ENCODE measurements at places on chromosomes 3 and 15.

- no peak for DNase-seq
Observed at GRCh38 chr3:159879598-159879997, 109.0 kb upstream of the IL12A start.

GRCh38 chr3:171470714-171471227 lies 10.6 kb upstream of the TNIK start:
- DNase-seq = no peak

DNA sequence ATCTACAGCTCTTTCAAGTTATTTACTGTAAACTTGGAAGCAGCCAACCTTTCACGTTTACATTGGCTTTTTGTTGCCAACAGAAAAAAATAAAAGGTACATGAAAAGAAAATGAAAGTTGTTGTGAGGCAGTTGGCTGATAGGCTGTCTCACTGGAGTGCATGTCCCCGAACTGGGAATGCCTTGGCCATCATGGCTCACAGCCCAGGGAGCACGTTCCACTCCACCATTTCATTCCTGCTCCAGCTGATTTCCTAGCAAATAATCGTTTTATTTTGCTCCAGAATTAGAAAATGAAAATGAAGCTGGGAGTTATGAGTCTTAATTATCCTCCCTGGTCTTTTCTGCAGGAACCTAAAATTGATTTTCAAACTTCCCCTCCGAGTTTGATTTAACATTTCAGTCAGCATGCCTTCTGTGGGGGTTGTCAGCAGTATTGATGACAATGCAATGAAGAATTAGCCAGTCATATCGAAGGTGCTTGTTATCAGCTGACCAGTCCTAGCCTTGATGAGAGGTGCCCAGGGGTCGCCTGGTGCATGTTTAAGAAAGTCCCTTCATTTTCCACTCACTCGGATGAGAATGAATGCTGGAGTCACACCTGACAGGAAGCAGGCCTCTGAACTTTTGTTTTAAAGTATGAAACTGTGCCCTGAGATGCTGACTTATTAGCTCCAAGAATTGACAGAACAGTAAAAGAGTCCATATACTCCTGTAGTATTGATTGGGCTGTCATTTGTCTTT lies 293.7 kb upstream of the TRIM42 start:
- no peak for DNase-seq

GRCh38 chr3:33682770-33683169 lies 35.3 kb downstream of the CLASP2 start:
- DNase-seq = no peak

DNA sequence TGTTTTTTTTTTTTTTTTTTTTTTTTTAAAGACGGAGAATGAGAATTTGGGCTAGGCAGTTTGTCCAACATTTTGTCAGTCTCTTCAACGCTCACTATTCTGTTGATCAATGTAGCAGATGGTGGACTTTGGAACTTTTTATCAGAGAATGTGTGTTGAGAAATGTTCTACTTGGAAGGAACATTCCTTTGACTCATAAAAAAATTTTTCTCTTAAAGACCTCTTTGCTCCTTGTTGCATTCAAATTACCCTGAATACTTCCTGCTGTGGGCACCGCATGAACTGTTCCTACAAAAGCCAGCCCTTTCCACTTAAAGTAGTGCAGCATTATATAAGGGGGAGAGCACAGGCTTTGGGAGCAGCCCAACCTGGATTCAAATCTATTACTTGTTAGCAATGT lies 182.9 kb downstream of the AKAP13 start:
- DNase-seq = no peak

DNA sequence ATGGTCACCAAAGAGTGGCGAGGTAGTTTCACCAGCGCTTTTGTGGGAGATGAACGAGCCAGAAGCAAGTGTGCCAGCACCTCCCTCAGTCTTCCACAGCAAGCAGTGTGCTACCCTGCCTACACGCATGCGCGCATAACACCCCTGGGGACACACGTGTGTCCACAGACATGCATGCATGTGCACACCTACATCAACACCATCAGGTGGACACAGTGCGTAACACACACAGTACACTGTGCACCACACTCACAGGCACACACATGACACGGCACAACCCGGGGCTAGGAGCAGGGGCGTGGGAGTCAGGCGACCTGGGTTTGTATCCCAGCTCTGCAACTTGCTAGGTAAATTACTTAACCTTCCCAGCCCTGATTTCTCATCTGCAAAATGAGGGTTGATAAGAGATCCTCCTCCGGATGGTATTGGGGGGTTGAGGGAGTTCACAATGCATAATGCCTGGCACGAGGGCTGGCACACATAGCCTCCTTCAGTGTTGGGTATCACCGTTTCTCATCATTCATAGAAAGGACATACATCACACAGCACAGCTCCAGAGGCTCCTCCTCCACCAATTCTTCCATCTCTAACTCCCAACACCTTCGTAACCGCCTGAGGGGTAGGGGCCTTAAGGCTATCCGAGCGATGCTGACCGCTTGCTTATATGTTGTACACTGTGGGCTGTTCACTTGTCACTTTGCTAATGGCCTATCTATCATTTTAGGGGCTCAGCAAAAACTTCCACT lies 174.9 kb downstream of the SMAD6 start:
- DNase-seq = no peak

GRCh38 chr3:14834807-14835466 lies 16.2 kb downstream of the FGD5 start:
- DNase-seq = no peak

DNA sequence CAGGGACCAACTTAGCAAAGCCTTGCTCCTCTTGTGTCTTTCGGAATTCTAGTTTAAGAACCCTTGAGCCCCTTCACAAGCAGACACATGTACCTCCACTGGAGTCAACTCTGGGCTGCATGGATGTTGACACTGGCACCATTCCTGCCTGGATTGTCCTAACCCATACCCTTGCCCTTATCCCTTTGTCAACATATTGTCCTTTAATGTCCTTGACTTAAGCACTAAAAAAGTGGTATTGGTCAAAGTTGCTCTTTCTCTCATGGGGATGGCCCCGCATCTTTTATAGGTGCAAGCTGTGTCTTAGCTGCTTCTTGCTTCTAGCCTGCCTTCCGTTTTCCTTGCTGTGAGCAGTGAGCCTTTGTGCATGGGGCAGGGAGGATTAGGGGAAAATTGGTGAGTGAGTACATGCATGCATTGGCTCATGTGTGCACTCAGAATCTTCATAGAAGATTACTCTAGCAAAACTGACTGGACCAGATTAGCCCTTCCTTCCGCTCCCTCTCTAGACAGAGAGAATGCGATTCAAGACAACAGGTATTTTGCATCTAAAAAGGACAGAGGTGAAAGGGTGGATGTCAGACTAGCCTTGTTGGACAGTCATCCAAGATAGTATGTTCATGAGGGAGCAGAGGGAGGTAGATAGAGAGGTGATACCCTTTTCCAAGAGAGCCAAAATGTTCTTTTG lies 42.4 kb downstream of the TGFBR2 start:
- DNase-seq = no peak

DNA sequence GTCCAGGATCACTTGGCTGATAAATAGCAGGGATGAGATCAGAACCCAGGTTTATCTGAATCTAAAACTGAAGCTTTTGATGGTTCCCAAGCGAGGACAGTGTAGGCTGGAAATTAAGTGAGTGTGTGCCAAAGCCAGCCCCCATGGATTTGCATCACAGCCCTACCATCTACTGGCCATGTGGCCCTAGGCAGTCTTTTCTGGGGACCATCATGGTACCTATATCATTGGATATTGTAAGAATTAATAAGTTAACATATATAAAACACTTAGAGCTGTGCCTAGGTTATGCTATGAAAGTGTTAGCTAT lies 32.8 kb upstream of the SSR3 start:
- DNase-seq = no peak

- no peak for DNase-seq
Observed at GRCh38 chr3:194330579-194330978, 20.5 kb downstream of the CPN2 start.

GRCh38 chr15:38117781-38118180 lies 134.9 kb upstream of the SPRED1 start:
- DNase-seq = no peak

DNA sequence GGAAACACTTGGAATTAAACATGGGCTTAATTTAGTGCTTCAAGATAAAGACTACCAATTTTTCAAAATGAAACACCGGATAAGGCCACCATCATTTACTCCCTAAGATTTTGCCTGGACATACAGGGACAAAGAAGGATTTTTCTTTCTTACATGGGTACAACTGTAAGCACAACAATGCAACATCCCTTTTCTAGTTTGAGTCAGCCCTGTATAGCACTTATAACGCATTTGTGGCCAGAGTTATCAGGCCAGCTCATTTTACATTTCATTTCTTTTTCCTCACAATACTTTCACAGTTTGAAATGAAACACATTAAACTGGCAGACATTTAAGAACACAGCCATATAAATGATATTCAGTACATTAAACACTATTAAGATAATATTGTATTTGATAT lies 9.8 kb upstream of the SUCNR1 start:
- DNase-seq = no peak

DNA sequence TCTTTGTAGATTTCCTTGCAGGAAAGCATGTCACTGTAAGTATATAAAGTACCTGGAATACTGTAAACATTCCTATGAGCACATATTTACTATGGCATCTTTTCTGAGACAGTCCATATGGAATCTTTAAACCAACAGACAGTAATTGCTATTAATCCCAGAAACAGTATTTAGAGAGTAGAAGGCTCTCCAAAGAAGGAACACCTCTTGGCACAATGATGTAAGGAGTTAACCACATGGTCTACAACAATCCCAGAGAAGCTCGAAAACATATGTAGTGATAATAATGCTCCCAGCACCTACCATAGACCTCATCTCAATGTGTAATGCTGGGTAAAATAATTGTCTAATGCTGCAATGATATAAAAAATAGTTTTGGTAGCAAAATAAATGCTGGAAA lies 95.8 kb upstream of the IL12A start:
- DNase-seq = no peak

DNA sequence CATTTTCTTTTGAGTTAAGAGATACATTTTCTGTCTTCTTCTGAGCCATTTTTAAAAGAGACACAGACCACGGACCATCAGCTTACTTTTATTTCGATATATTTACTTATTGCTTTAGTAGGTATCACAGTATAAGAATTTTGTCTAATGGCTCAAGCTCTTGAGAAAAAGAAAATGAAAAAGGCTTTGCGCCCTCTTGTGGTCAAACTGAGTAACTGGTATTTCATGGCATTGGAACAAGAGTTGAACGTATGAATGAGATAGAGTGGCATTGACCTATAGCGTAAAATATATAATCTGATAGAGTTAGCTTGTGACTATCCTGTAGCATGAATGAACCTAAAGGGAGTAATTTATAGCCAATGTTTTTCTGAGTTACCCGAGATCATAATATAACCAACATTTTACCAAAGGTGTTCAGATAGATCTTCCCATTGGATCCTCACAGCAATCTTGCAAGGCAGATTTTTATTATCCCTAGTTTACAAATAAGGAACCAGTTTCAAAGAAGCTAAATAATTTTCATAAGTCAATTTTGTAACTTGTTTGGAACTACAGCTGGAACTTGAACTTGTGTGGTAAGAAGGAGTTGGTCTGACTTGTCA lies 154.6 kb downstream of the POLR2M start:
- DNase-seq = peak; percentile 27

- no peak for DNase-seq
Observed at GRCh38 chr15:101664303-101664913, 12.2 kb upstream of the TM2D3 start.

DNA sequence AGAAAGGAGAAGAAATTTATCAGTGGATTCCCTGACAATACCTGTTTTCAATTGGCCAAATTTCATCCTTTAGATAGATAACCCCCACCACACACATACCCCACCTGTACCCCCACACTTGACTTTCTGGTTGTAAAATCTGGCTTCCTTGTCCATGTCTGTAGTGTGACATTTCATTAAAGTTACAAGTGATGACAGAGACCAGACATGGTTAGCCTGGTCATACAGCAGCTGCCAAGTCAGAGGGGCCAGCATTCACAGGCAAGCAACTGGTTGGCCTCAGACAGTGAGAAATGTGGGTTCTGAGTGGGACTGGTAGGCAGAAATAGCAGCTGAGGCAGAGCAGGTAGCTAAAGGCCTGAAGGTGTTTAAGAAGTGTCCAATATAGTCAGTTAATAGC lies 238.6 kb upstream of the SOX14 start:
- no peak for DNase-seq

- DNase-seq = no peak
Observed at GRCh38 chr15:98755138-98755537, 106.8 kb downstream of the IGF1R start.

DNA sequence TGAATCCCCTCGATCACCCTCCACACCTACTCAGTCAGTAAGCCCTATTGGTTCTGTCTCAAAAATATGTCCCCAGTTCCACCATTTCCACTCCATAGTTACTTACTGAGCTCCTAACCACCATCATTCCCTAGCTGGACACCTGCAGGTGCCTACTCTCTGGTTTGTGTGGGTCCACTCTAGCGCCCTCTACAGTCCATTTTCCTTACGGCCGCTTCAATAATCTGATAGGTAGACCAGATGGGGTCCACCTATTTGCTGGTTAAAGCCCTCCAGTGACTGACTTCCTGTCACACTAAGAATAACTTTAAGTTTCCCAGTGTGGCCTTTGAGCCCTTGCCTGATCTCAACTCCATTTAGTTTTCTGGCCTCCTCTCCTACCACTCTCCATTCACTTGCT lies 5.0 kb downstream of the GXYLT2 start:
- no peak for DNase-seq

DNA sequence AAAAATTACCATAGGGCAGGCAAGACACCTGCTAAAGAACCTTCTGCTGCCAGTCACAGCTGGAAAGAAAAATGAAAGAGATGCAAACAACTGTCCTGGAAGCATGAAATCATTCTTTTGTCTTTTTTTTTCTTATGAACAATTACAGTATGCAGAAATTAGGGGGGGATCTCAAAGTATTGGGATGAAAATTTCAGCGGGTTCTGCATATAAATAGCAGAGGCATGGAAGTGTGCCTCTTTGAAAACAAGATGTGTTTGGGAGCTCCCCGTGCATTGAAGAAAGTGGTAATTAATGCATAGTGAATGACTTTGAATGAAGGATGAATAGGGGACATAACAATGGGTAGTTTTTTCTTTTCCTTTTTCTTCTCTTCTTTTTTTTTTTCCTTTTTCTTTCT lies 431.2 kb downstream of the SOX2 start:
- no peak for DNase-seq

- DNase-seq = no peak
Observed at GRCh38 chr3:132787616-132788300, 65.5 kb upstream of the NPHP3 start.

DNA sequence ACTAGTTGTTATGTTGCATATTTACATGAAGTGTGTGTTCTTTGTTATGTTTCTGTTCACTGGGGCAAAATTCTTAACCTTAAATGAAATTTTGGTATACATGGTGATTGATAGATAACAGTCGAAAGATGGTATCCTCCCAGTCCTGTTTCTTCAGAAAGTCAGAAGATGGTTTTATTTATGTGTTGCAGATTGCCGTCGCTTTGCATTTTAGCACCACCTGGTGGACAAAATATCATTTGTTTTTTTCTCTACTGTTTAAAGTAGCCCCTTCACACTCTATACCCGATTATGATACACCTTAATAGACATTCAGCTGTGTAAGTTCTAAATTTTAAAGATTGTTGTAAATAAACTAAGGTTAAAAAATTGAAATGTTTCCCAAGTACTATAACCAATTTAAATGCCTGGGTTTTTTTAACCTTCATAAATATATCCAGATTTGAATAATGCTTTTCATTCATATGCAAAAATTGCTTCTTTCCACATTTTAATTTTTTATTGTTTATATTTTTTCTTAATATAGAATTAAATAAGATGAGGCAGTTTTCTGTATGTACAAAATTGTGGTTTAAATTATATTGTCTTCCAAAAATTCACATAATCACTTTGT lies 152.2 kb downstream of the ALCAM start:
- peak; percentile 48 for DNase-seq

- DNase-seq = no peak
Observed at GRCh38 chr3:152428577-152428976, 159.8 kb downstream of the MBNL1 start.

- no peak for DNase-seq
Observed at GRCh38 chr3:153090973-153091372, 71.1 kb upstream of the RAP2B start.

All from NCI-H1048 (cell line).